ENCODE measurements at places on chromosomes 3 and 15. TPM values are rescaled to one million over a fixed set of nuclear protein-coding genes. Genes with fewer than 3 reads are reported as not detected.

The CATSPER2 gene
- total RNA-seq = 5.5 TPM

The WWTR1 gene
- total RNA-seq = 18.5 TPM

The TRH gene
- total RNA-seq = 29.1 TPM

The RBPMS2 gene
- 0.46 TPM for total RNA-seq

The APOD gene
- 10.6 TPM for total RNA-seq

The TLR9 gene
- total RNA-seq = under 0.01 TPM

The HCN4 gene
- total RNA-seq = 5.1 TPM

The KCNMB2 gene
- 42.4 TPM for total RNA-seq

The SIDT1 gene
- total RNA-seq = 19.6 TPM

The NEK10 gene
- 58.8 TPM for total RNA-seq

The ARPP21 gene
- total RNA-seq = 310 TPM

The GRAMD2A gene
- 4.4 TPM for total RNA-seq

The MAP3K13 gene
- 46.4 TPM for total RNA-seq

The SMCO1 gene
- total RNA-seq = not detected

The CDC25A gene
- total RNA-seq = 10.8 TPM

The PSMD2 gene
- 291 TPM for total RNA-seq

The KIF15 gene
- 13.4 TPM for total RNA-seq

All from diencephalon (tissue), 1 donor.